Immature natural killer cell (primary cell): ENCODE measurements at places on chromosomes 11 and 22.

- DNase-seq = no peak
These were observed 21.0 kb upstream of the MYEOV start for GRCh38 chr11:69272831-69273485.

DNA sequence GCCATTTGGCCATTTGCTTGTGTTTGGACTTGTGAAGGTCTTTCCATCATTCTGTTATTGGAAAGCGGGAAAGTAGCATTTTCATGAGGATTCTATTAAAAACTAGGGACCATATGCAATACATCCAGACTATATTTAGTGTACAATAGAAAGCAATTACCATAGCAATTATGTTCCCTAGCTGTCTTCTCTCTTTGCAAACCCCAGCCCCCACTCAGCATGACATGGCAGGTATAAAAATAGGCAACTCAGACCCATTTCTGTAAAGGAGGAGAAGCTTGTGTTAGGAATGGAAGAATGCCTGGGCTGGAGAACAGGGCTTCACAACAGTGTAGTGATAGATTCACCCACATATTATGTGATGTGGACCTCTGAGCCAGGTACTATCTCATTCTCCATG lies 12.4 kb downstream of the OR51B6 start:
- no peak for DNase-seq

DNA sequence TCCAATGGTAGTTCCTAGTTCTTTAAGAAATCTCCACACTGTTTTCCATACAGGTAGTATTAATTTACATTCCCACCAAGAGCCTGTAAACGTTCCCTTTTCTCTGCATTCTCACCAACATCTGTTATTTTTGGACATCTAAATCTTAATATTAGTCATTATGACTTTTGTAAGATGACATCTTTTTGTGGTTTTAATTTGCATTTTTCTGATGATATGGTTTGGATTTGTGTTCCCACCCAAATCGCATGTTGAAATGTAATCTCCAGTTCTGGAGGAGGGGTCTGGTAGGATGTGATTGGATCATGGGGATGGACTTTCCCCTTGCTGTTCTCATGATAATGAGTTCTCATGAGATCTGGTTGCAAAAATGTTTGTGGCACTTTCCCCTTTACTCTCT lies 89.0 kb downstream of the MUC15 start:
- no peak for DNase-seq

DNA sequence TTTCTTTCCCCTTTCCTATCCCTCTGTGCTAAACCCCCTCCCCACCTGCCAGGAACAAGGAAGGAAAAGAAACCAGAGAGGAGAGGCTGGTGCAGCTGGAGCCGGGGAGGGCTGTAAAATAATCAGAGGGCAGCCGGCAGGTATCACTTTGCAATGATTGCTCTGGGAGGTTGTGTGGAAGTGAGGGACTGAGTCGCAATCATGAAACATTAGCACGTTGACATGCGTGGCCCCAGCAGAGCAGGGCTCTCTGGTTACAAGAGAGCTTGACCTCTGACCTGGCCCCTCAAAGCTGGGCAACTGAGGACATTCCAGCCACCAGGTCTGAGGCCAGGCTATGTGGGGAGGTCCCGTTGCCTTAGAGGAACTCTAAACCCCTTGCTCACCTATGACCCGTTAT lies 170.8 kb upstream of the BDNF start:
- DNase-seq = no peak

GRCh38 chr11:2798951-2799761 lies 86.4 kb downstream of the CDKN1C start:
- no peak for DNase-seq

GRCh38 chr11:100673063-100673462 lies 14.0 kb upstream of the ARHGAP42 start:
- no peak for DNase-seq

- no peak for DNase-seq
These were observed 42.1 kb downstream of the KDM2A start for GRCh38 chr11:67160872-67161783.

DNA sequence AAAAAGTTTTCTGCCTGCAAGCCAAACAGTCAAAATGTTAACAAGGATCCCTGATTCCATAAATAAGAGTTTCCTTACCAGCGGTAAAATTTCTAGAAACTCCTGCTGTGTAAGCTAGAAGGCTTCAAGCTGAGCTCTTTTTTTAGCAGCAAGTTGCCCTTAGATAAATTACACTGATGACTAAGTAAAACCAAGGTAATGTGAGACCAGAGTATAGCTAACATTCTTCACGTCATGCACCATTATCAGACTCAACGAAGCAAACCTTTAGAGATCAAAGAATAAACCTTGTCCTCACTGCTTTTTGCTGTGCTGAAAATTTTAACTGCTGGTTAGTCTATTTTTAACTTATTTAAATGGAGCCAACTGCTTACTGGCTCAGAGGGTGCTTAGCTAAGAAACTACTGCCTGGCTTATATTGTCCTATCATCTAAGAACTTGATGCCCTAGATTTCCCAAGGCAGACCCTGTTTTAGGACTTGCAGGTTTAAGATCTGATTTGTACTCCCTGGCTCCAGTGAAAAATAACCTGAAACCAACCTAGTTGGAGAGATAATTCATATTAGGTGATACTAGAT lies 900.7 kb downstream of the JRKL start:
- DNase-seq = no peak

GRCh38 chr11:126416542-126417090 lies 61.1 kb downstream of the ST3GAL4 start:
- DNase-seq = peak; percentile 75

GRCh38 chr22:42951093-42951710 lies 63.7 kb downstream of the PACSIN2 start:
- no peak for DNase-seq

DNA sequence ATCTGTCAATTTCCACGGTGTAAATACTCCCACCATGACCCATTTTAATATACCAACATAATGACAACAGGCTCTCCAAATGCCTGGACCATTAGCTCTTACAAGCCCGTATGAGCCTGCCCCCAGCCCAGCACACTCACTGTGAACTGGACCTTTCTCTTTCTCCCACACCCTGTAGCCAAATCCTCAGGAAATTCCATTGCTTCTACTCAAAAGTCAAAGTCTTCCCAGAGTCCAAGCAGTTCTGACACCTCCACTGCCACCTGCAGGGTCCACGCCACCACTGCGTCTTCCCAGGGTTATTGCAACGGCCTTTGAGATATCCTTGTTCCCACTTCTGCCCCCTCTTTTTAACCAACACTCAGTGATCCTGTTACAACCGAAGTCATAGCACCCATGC lies 110.1 kb upstream of the ASPHD2 start:
- DNase-seq = no peak

DNA sequence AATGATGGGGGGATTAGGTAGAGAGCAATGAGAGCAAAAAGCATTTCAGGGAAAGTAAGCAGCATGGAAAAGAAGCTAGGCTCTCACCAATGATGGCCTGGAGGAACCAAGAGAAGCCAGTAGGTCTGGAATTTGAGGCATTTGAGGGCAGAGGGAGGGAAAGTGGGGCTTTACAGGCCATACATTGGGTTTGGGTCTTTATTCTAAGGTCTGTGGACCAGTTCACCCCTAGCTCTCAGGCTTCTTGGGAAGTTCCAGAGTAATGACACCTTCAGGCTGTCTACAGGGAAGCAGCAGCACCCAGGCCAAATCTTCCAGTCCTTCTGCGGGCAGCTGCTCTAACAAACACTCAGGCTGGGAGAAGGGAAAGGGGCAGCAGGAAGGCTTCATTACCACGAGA lies 29.4 kb downstream of the ARFGAP2 start:
- DNase-seq = no peak

DNA sequence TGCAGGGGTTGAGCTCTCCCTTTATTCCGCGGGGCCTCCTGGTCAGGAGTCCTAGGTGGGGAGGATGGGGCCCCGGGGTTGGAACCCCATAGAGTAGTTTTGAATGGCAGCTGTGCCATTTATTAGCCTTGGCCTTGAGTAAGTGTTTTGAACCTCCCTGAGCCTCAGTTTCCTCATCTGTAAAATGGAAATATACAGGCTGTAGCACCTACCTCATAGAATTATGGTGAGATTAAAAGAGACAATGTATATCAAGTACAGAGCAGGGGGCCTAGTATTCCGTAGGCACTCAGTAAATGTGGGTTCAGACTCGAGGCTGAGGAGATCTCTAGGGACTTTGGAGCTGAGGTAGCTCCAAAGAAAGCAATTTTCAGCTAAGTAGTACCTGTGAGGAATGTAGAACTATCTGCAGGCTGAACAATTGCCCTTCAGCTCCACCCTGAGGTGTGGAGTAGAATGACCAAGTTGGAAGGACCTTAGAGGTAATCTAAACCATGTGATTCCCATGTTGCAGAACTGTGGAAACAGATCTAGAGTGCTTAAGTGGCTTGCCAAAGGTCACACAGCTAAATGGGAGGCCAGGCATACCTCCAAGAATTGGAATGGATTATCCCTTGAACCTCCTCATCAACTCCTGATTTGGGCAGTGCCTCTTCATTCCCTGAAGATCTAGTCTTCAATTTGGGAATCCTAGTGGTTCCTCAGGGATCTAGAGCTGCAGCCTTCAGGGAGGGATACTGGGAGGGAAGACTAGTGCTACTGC lies 682 bp downstream of the PGAP2 start:
- DNase-seq = peak; percentile 41

DNA sequence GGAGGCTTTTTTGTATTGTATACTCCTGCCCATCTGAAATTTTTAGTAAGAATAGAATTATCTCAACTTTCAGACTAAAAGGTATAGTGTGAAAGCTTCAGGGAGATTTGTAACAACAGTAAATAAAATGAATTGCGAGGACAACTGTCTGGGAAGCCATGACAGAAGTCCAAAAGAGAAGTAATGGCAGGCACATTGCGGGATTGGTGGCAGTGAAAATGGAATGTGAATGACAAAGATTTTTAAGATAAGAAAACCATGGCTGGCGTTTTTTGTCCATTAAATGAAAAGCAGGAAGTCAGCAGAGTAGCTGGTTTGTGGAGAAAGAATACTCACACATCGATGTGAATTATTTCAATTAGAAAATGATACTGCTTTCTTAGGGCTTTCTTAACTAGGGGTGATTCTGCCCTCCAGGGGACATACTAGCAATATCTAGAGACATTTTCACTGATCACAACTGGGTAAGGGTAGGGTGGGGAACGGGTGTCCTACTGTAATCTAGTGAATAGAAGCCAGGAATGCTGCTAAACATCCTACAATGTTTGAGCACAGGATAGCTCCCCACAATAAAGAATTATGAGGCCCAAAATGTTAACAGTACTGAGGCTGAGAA lies 1.6 kb downstream of the NPAT start:
- DNase-seq = no peak

- DNase-seq = no peak
These were observed 85.9 kb upstream of the SNX19 start for GRCh38 chr11:131002145-131002544.

- no peak for DNase-seq
These were observed 62.2 kb downstream of the DKK3 start for GRCh38 chr11:11946180-11946579.

- DNase-seq = no peak
These were observed 5.4 kb downstream of the SMDT1 start for GRCh38 chr22:42084874-42085273.

DNA sequence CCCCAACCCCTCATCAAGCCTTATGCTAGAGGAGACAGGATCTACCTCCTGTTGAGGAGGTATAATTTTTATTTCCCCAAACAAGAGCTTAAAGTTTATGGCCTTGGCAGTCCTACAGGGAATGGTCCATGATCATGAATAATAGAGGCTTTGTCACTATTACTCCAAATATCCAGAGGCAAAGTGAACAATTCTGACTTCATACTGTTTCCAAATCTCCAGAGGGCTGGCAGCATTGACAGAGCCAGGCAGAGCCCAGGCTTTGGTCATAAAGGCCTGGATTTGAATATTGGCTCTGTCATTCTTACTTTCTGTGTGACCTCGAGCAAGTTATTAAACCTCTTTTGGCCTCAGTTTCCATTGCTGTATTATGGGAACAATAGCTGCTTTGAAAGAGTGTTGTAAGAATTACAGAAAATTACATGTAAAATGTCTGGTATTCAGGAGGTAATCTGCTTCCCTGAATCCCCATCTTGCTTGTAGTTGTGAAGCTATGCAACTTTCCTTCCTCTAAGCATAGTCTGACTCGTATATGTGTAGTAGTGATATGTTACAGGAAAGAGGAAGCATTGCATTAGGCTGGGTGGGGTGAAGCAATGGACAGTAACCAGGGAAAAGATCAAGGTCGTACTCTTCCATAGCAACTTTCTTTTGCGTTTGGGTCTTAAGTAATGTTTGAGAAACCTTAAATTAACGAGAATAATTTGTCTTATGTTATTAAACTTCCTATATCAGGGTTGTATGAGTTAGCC lies 88.8 kb downstream of the CD44 start:
- DNase-seq = no peak

- DNase-seq = no peak
These were observed 20.8 kb downstream of the SHANK3 start for GRCh38 chr22:50693462-50693861.

- DNase-seq = peak; percentile 39
These were observed at the start of gene PACSIN3 for GRCh38 chr11:47186076-47186699. TSS of gene PACSIN3 (minus strand) at chr11:47186434. CDS start at chr11:47182727, 3,707 bp downstream.

DNA sequence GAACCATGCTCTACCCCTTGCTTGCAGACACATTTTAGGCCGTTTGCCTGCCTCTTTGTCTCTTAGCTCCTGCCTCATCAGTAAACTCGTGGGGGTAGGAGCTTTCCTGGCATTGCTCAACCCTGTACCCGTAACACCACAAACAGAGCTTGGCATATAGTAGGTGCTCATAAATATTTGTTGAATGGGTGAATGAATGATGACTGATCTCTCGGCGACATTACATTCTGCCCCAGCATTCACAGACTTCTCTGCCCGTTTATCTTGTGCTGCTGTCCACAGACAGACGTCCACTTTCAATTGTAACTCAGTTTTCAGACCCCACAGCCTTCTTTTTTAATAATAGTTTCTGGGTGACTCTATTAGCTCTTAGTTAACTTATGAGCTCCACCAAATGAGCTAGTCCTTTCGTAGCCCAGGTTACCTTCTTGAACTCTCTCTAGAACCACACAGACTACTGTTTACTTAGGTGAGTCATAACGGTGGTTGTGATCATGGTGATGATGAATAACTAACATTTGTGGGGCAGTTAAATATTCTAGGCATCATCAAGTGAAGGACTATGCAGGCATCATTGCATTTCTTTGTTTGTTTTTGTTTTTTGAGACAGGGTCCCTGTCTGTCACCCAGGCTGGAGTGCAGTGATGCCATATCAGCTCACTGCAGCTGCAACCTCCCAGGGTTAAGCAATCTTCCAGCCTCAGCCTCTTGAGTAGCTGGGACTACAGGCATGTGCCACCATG lies 188.4 kb downstream of the ADAMTS15 start:
- no peak for DNase-seq
